ENCODE measurements at places on chromosomes 6 and 20.

- DNase-seq = no peak
These were observed 23.2 kb upstream of the SPAG4 start for GRCh38 chr20:35592339-35592974.

GRCh38 chr20:61901392-61902220, 164.1 kb downstream of the TAF4 start:
- no peak for DNase-seq

DNA sequence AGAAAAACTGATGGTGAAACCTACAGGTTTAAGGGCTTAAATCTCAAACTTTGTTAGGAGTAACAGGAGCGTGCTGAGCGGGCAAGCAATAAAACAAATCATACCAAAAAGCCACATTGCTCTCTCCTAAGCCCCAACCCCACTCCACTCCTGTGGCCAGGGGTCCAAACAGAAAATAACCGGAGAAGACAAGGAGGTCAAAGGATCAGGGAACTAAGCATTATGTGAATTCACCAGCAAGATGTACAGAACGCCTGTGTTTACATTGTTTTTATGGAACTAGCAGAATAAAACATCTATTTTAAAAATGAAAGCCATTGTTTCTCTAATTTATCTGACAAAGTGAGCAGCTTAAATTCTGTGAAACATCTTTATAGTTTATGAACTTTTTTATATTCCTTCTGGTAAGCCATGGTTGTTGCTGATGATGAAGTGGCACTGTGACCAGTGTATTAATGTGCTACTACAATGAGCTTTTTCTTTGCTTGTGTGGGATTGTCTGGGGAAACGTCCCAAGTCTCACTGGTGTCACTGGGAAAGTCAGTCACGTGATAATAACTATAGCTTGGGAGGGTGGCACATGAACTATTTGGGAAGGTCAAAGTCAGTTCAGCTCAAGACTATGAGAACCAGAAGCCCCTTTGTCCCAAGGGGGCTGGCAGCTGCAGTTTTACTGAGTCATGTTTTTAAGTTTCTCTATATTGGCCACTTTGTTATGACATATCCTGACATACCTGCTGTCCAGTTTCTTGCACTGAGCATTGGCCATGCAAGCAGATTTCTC, 9.8 kb downstream of the FAM210B start:
- DNase-seq = no peak

GRCh38 chr20:53660078-53660909, 66.7 kb upstream of the ZNF217 start:
- DNase-seq = peak; percentile 65

DNA sequence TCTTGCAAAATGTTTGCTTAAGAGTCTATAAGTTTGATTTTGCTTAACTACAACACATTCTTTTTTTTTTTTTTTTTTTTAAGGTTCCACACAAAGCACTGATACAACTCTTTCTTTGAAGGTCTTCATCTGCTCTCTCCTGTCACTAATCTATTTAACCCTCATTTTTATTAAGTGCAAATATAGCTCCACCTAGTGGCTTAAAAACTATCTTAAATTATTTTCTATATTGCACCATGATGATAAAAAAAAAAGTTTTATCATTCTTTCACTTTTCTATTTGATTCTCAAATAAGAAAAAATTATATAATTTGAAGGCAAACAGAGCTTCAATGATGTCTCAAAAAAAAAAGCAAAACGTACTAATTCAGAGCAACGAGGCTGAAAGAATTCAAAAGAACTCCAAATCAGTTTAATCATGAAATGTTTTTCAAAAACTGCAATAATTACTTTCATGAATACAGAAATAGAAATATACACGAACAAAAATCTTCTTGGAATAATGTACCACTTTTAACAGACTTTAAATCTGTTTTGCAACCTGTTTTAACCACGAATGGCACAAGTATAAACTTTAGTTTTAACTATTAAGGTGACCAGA, 12.8 kb downstream of the ESF1 start:
- DNase-seq = no peak

- DNase-seq = no peak
These were observed 157.8 kb downstream of the RCAN2 start for GRCh38 chr6:46333481-46333880.

- DNase-seq = peak; percentile 63
These were observed 1.3 kb downstream of the CD24 start for GRCh38 chr6:106973018-106973835.

DNA sequence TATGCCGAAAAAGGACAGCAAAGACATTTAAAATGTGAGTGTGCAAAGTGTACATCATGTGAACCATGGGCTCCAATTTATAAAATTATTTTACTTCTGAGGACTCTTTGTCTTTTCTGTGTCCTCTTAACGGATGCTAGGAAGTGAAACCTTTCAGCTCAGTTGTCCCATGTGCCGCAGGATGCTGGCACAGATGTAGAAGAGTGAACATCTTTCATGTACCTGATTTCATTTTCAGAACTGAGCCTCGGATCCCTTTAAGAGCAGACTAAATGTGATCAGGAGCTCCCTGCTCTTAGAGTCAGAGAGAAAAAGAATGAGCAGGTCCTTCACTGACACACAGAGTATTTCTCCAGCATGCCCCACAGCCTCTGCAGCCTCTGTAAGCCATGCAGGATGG, 27.6 kb upstream of the FUCA2 start:
- DNase-seq = no peak

- DNase-seq = no peak
These were observed 127.9 kb downstream of the COL19A1 start for GRCh38 chr6:69994251-69994650.

DNA sequence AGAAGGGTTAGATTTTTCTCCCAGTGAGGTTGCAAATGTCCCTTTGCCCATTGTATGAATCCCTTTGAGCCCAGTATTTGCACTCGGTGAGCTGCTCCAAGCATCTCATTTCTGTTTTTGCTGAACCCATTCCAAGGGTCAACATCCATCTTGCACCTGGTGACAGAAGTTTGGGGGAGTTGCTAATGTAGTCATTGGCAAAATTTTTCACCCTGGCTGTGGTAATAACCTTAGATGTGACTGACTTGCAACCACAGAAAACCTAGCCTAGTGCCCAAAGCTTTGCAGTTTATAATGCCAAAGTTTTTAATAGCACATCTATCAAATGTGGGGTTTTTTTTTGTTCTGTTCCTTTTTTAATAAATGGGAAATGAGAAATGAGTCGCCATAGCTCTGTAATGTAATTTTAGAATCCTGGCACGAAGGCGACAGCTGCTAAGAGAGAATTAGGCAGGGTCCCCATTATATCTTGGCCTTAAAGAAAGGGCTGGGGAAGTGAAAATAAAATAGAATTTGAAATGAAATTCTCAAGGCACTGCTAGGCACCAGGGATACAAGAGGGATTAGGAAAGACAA, 682.8 kb downstream of the KIF16B start:
- no peak for DNase-seq

GRCh38 chr6:168956884-168957730, 296.5 kb downstream of the THBS2 start:
- peak; percentile 74 for DNase-seq

DNA sequence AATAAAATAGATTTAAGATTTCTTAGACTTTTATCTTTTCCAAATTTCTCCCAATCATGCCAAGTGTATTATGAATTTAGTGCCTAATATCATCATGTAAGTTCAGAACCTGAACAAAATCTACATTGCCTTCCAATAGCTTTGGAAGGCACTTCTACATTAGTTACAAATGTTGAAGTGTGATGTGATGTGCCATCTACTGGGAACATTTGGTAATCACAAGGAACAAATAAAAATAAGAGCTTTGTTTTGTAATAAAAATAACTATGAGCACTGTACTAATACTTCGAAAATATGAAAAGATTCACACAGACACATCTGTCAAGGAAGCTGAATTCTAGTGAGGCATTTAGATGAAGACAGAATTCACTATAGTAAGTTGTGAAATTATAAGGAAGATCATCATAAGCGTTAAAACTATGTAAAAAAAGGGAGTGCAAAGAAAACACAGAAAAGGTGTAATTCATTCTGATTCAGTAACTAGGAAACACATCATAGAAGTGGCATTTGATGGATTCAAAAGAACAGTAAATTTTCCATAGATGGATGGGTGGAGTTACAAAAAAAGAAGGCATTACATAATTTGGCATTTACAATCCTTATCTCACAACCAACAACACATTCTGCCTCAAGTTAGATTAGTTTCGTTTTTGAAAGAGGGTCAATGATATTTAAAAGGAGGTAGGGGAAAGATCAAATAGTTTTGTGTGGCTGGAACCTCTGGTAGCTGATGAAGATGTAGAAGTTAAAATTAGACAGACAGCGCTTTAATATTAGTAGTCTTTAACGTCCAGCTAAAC, 161.0 kb downstream of the ASCC3 start:
- no peak for DNase-seq

DNA sequence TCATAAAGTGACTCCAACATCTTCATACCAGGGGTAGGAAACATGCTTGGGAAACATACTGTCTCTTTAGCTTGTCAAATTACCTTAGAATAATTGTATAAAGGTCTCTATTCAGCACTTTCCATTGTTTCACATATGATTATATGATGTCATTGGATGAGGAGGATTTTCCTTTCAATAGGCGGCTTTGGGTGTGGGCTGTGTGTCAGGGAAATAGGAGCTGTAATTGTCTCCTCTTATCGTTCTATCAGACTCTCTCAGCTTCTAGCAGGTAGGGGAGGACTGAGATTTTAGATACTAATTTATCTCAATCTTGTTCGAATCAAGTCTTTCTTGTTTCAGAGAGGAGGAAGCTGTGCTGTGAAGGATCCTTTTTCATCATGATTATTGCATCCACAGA, 179.4 kb upstream of the OLIG3 start:
- no peak for DNase-seq

DNA sequence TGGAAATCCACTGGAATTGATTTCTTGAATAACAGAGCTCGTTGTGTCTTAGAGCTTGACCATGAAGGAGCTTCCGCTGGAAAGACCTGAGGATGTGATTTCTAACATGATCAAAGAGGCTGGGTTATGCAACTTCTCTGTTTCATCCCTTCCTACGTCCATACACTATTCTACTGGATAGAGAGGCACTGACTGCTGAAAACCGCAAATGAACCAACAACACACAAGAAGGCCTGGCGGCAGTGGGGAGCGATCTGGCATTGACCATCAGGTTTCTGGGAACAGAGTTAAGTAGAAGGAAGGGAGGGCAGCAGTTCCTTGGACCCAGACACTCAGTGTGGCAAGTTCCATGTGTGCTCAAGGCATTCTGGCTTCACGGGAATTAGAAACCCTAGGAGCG, 13.3 kb downstream of the LRRN4 start:
- DNase-seq = no peak

- no peak for DNase-seq
These were observed 136.3 kb upstream of the NEDD9 start for GRCh38 chr6:11368760-11369159.

DNA sequence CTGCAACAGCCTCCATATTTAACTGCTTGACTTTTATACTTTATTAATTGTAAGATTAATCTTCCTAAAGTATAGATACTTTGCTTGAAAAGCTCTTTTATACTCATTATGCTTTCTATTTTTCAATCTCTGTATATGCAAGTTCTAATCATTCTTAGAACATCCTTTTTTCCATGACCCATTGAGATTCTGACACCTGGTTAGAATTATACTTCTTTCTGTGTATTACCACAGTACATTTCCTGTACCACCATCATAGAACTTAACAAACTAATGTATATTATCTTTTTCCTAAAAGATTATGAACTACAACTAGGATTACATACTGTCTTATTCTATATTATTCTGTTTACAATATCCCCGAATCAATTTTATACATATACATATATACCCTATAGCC, 13.5 kb downstream of the SERINC1 start:
- no peak for DNase-seq

Measured in mucosa of descending colon (tissue), 3 donors.